ENCODE measurements at places on chromosomes 1 and 21.
A peak's percentile ranks its signal among the peaks of the same experiment; 100 is the strongest.

DNA sequence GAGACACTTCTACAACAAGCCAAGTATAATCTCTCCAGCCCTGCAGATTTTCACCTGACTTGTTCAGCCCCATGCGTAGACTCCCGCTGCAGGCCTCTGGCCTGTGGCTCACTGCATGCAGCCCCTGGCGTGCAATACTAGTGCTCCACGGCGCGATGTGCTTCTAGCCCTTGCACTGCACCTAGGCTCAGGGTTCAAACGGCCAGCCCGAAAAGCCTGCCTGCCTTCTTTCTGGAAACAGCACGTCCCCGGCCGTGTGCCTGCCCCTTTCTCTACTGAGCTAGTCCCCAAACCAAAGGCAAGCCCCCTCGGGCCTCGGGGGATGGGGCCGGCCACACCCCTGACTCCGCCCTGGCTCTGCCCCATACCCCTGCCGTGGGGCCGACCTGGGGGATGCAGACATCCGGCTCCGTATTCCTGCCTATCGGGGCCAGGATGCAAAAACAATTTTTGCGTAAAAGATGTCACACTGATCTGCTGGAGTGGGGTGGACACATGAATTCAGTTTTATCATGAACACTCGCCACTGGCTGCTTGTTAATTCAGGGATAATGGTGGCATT, 26.3 kb upstream of the TRAPPC10 start:
- no peak for ATAC-seq

- ATAC-seq: no peak
Measured at GRCh38 chr1:12047120-12047876, 15.8 kb upstream of the TNFRSF8 start.

- ATAC-seq: peak; percentile 92
Measured at GRCh38 chr1:153946622-153947241, at the start of gene DENND4B. DENND4B (minus strand) TSS chr1:153946718; CDS start chr1:153944374, 2,344 bp downstream.

DNA sequence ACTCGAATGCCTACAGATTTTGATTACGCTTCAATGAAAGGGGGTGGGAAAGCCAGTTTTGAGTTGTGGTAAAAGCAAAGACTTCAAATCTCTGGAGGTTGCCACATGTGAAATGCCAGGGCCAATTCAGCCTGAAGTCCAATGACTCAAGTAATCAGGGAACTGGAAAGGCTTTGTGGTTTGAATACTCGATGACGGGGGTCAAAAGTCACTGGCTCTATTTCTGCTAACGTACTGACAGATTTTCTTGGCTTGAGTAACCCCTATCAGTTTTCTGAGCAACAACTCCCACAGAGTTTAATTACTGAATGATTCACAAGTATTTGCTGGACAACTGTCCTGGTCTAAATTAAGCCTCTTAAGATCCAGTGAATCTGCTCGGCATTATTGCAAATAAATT, 152.2 kb downstream of the SIPA1L2 start:
- ATAC-seq: peak; percentile 84

DNA sequence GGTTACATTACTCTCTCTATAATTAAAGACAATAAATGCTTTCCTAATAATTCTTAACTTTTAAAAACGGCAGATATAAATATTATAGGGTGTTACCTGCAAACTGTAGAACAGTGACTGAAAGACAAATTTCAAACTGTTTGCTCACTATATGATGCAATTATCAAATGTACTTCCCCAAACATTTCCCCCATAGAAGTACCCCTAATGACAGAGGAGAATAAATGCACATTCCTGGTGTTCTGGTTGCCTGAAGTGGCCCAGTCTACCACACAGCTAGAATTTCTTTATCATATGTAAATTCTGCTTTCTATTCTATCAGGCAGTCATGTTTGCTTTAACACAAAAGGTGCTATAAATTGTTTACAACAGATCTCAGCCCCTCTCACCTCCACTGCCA, 70.4 kb downstream of the VAV3 start:
- no peak for ATAC-seq

- ATAC-seq: no peak
Measured at GRCh38 chr1:30842697-30843354, 65.7 kb downstream of the SDC3 start.

GRCh38 chr1:165847486-165847885, 20.1 kb downstream of the UCK2 start:
- no peak for ATAC-seq

DNA sequence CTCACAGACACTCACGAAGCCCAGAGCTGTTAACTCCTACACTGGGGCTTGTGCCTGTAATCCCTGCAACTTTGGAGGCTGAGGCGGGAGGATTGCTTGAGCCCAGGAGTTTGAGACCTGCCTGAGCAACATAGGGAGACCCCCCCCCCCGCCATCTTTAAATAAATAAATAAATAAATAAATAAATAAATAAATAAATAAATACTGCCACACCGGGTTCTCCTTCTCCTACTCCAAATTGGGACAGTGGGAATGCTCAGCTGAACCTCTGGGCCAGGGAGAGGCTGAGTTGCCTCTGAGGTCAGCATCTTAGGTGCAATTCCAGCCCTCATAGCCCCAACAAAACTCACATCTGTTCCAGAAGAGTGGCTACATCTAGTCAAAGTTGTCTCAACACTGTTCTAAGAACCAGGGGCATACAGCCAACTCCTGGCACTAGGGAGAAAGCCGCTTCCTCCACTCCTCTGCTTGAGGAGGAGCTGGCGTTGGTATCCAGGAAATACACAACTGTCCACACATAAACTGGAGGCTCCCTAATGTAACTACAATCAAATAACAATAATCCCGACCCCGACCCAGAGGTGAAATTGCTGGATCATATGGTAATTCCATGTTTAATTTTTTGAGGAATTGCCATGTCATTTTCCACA, 27.0 kb downstream of the C1orf216 start:
- no peak for ATAC-seq

- ATAC-seq: peak; percentile 87
Measured at GRCh38 chr1:165116732-165117131, 239.8 kb downstream of the LMX1A start.

DNA sequence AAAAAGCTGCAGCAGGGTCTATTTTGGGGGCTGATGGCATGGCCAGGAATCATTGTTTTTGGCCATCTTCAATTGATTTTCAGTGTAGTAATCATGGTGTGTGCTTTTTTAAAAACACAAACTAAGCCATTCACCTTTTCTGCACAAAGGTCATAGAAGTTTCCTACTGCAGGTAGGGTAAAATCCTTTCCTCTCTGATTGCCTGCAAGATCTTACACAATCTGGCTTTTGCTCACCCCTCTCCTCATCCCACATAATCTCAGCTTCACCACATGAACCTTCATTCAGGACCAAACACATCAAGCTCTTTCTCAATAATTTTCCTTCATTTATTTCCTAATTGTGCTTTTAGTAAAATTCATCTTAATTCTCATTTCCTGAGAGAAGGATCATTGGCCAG, 38.3 kb upstream of the GBP5 start:
- no peak for ATAC-seq

GRCh38 chr1:88973520-88974137, 18.8 kb downstream of the KYAT3 start:
- peak; percentile 76 for ATAC-seq

DNA sequence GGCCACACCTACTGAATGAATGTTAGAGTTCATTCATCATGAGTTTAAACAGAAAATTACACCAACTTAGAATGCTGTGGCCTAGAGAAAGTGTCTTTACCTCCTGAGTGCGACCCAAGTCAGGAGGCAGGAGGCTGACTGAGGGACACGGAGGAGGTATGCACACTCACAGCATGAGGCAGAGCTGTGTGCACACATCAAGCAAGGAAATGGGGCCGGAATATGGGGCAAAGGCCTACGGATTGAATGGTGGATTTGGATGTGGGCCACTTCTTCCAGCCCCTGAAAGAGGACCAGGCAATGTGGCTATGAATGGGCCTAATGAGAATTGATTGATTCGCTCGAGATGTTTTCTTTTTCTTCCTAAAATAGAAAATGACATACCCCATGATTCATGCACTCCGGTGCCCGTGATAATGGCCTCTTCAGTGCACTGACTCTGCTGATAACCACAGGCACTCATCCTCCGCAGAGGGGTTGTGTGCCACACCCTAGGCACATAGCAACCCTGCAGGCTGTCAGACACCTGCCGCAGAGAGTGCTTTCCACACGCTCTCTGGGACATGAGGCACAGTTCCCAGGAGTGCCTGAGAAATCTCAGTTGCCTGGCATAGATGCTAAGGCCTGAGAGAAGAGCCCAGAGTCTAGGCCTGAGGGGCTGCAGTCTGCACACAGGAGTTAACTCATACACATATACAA, 155.5 kb downstream of the GLUL start:
- ATAC-seq: no peak

GRCh38 chr1:58596631-58597052, 19.6 kb upstream of the TACSTD2 start:
- no peak for ATAC-seq

All from SK-N-SH treated with all-trans-retinoic acid at 6 μM for 48 hours (cell line).